HAP-1 (cell line): ENCODE measurements at places on chromosomes 2 and 18.
A peak's percentile ranks its signal among the peaks of the same experiment; 100 is the strongest.

GRCh38 chr18:2981212-2981728 lies 31.7 kb downstream of the LPIN2 start:
- peak; percentile 24 for DNase-seq

GRCh38 chr2:150379166-150379565 lies 108.3 kb downstream of the RND3 start:
- no peak for DNase-seq

- DNase-seq: no peak
These were observed 44.6 kb downstream of the HK2 start for GRCh38 chr2:74878551-74878950.

DNA sequence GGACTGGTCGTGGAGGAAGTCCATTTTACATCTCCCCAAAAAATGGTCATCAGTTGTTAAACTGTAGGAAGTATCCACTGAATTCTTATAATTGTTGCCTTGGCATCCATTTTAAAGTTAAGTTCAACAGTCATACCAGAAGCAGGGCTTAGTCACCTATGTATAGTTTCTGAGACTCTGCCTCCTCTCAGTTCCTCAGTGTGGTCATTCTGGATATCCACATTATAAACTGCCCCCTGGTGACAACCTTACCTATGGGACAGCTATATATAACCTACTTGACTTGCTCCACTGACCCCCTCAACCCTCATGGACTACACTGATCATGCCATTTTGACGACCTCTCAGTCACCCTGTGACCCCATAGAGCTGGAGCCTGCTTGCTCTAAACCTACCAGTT lies 617.0 kb downstream of the LRP1B start:
- no peak for DNase-seq

DNA sequence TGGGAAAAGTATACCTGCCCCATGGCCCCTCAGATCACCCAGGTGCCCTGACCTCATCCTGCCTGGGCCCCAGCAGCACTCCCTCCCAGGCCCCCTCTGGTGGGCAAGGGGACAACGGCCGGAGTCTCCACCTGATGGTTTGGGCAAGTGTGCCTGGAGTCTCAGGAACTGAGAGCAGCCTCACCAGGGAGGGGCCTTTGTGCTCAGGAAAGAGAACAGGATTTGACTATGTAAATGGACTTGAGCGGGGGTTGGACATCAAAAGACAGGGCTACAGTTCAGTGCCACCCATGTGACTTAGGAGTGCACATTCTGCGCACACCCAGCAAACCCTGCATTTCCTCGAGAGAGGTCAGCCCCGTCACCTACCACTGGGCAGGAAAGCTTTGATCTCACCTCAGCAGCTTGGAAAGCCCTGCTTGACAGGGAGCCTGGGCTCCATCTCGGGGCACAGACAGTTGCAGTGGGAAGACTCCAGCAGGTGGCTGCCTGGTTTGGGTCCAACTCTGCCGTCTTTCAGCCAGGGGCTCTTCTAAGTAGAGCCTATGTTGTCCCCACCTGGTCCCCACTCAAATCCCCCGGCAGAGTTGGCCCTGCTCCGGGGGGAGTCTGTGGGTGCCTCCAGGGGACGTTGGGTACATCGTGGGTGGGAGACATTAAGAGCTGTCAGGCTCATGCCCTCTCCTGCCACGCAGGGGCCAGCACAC lies 3.3 kb downstream of the INPP5D start:
- no peak for DNase-seq

DNA sequence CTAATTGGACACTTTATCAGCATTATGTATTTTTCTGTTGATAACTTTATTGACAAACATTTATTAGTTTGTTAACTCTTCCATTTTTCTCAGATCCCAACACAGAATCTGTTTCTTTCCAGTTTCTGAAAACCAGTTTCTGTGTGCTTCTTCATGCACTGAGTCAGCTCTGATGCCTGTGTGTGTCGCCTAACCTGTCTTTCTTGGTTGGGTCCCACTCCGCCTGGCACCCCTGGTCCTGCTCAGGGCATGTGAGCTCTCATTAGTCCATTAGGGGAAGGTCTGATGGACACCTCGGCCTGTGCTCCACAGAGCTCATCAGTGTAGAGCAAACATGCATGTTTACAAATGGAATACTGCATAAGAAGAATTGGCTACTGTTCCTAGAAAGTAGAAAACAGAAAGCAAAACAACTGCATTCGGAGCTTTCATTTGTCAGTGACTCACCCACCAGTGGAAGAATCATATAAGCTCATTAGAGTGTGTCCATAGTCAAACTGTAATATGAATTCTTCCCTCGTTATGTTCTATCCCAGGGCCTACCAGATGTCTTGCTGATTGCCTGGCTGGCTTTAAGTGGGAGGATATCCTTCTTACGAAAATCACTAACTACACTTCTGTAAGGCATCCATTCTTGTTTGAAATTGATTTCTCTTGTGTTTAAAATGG lies 137.7 kb downstream of the SNTG2 start:
- no peak for DNase-seq

GRCh38 chr18:24534271-24534670 lies 73.8 kb downstream of the HRH4 start:
- no peak for DNase-seq

DNA sequence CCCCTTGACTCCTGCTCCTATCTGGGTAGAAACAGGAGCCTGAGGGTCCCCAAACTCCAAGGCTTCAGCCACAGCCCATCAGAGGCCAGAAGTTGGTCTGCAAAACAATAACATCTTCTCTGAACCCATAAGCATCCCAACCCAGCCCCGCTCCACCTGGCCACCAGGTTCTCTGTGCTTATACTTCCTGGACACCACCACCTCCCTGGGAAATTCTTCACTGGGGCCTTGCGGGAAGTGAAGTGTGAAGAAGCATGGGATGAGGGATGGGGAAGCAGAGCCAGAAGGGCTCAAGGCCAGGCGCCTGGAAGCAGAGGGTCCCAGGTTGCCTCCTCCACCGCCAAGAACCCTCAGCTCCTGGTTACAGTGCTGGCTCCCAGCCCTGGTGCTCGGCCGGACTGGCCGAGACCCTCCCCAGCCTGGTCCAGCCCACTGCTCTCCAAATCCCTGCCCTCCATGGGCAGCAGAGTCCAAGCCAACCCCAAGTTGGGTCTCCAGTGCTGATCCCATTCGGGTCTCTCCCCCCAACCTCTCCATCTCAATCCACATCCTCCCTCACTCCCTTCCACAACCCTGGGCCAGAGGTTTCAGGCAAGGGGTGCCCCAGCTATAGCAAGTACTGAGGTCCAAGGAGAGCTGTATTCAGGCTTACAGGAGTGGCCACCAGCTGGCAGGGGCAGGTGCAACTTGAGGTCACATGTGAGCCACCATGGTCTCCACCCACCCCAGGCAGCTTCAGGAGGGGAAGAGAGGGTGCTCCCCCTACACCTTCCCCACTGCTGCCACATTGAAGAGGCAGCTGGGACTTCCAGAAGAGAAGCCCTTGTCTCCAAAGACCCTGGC lies 60.7 kb downstream of the TNS1 start:
- no peak for DNase-seq

GRCh38 chr2:201257956-201258665 lies 2.2 kb upstream of the CASP8 start:
- DNase-seq: no peak

DNA sequence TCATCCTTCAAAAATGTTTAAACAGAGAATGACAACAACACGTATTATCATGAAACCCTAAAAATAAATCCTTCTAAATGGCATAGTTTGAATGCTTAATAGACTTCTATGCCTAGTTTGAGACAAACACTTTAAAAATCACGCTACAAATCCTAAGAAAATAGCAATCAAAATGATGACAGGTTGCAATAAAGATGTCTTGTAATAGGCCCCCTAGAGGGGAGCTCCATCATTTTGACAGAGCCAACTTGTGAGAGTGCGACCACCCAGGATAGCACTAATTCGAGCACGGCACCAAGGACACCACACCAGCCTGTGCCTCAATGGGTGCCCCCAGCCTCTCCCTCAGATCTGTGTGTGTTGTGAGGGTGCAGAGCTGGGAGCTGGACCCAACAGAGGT lies 241.3 kb upstream of the PXDN start:
- DNase-seq: no peak

GRCh38 chr2:24352664-24353063 lies 7.7 kb downstream of the ITSN2 start:
- peak; percentile 47 for DNase-seq

DNA sequence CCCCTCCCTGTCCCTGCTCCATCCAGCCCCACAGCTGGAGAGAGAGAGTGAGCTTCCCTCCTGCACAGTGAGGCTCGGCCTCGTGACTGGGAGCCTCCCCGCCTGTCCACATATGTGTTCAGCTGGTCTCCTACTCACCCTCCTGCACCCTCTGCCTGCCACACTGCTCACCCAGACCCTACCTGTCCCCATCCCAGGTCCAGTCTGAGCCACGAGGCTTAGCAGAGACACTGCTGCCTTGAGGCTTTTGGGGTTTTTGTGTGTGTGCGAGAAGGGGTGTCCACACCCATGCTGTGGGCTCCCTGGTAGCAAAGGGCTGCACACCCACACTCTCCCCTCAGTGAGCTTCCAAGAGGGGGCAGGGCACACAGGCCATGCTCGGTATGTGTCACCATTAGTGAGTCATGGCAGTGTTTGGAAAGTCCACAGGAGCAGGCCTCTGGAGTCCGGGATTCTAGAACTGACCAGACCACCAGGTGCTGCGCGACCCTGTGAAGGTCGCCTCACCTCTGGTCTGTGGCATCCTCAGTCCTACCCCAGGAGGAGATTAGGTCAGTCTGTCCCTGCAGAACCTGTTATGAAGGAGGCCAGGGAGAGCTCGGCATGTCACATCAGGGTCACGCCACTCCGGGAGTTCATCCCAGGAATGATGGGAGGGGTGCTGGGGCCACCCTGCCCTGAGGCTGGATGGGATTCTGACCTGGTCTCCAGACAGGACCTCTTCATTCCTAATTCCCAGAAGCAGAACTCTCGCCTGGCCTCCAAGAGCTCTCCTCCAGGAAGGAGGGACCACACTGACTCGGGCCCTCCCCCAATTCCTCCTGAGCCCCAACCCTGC lies 39.9 kb upstream of the SMAD7 start:
- DNase-seq: no peak

DNA sequence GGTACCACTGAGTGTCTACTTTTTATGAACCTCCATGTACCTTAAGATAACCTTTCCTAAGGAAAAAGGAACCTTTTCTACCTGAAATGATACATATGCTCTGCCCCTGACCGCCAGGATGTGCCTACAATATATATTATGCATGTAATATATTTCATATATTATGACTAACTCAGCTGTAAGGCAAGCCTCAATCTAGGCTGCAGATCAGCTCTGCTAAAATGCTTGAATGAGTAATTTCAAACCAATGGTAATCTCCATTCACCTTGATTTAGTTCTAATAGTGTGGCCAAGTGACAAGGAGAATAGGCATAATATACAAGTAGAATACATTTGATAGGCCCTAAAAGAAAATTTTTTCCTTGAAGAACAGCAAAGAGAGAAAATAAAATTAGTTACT lies 101.8 kb downstream of the DPP4 start:
- DNase-seq: no peak

- DNase-seq: no peak
These were observed 193.0 kb upstream of the NETO1 start for GRCh38 chr18:73060666-73061288.

DNA sequence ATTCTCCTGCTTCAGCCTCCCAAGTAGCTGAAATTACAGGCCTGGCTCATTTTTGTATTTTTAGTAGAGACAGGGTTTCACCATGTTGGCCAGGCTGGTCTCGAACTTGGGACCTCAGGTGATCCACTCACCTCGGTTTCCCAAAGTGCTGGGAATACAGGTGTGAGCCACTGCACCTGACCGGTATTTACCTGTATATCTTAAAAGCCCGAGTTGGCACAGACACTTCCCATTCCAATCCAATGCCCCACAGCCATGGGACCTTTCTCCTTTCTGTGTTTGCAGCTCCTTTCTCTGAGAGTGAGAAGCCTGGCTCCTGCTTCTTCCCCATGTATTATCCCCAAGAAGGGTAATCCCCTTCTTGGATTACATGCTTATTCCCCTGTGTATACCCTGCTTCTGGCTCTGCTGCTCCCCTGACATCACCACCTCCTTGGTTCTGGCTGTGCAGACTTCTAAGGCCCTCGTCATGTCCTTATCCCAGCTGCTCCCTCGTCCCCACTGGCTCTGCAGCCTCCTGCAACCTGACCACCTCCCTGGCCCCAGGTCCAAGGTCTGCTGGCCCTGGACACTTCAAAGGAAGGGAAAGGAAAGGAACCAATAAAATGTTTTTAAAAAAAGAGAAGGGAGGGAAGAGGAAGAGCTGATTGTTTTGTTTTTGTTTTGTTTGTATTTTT lies 52.8 kb downstream of the INPP5D start:
- no peak for DNase-seq

DNA sequence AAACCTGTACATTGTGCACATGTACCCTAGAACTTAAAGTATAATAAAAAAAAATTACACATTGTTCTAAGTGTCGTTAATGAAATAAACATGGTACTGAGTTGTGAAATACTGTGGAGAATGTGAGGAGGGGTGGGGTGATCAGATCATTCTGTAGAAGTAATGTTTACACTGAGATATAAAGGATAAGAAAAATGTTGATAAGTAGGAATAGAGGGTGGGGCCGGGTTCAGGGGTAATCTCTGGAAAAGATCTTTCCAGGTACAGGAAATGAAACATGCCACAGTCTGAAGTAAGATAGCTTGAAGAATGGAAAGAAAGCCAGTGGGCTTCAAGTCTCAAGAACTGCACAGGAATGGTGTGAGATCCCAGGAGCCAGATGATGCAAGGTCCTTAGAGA lies 1482.4 kb downstream of the LRP1B start:
- no peak for DNase-seq
